ENCODE measurements at places on chromosomes 6 and 20.
A peak's percentile ranks its signal among the peaks of the same experiment; 100 is the strongest.

DNA sequence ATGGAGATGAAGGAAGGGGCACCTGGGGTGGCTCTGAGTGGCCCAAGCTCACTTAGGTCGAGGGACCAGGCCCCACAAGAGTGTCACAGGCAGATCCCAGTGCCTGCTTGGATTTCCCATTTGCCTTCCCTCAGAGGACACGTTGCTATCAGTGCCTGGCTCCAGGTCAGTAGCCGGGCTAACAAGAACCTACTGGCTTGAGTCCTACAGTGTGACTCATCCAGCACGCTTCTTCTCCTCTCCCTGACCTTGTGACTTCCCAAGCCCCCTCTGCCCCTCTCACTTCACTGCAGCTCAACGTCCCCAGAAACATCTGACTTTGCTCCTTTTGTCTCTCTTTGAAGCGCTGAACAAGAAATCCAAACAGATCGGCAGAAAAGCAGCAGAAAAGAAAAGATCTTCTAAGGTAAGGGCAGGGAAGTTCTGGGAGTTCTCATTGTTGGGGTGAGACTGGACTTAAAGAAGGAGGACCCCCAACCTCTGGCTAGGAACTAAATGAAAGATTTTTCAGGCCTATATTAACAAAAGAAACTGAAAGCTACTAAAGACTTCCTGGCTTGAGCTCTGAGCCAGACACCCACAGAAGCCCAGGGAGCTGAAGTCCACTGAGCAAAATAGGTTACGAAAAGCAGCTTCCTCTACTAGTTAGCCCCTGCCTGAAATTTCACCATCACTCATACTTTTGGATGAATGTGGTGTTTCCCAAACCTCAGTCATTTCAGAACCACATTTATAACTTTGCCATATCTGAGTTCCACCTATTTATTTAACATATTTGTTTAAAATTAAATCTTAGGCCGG, 21.5 kb downstream of the ASIP start:
- peak; percentile 17 for DNase-seq

DNA sequence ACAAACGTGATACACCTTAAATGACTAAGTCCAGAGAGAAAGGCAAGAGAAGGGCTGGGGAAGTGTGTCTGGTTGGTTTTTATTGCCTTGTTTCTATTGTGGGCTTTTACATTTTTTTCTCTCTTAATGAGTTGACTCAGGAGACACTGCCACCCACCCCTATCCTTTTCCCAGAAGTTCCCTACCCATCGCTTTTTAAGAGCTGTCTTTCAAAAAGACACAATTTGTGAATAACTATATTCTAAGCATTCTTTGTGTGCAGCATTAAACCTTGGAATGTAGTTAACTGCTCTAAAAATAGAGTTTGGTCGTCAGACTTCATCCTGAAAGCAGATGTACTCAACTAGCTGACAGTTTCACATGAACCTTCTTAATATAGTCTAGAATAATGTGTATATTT, 174.9 kb downstream of the ISM1 start:
- no peak for DNase-seq

GRCh38 chr6:37952027-37952426, 132.5 kb downstream of the ZFAND3 start:
- no peak for DNase-seq

- no peak for DNase-seq
Observed at GRCh38 chr20:23246717-23247664, 103.6 kb upstream of the NXT1 start.

DNA sequence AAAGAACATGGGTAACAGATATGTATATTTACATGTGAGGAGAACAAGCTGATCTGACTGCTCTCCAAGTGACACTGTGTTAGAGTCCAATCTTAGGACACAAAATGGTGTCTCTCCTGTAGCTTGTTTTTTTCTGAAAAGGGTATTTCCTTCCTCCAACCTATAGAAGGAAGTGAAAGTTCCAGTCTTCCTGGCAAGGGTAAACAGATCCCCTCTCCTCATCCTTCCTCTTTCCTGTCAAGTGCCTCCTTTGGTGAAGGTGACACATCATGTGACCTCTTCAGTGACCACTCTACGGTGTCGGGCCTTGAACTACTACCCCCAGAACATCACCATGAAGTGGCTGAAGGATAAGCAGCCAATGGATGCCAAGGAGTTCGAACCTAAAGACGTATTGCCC, 5.2 kb downstream of the HFE start:
- DNase-seq = no peak

GRCh38 chr6:31794866-31795615, 511 bp downstream of the VARS1 start:
- no peak for DNase-seq

DNA sequence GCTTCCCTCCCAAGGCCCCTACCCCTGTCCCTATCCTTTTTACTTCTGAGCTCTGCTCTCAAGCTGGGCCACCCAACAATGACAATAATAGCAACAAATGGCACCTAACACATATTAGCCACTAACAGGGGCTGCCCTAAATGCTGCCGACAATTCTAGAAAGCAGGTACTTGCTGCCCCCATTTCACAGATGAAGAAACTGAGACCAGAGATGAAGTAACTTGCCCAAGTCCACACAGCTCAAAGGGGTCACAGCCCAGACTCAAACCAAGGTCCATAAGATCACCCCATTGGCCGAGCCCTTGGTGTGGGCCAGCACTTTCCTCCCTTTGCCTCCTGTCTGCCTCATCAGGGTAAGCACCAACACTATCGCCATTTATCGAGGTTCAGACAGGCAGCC, 12.0 kb downstream of the BNIP5 start:
- DNase-seq = no peak

DNA sequence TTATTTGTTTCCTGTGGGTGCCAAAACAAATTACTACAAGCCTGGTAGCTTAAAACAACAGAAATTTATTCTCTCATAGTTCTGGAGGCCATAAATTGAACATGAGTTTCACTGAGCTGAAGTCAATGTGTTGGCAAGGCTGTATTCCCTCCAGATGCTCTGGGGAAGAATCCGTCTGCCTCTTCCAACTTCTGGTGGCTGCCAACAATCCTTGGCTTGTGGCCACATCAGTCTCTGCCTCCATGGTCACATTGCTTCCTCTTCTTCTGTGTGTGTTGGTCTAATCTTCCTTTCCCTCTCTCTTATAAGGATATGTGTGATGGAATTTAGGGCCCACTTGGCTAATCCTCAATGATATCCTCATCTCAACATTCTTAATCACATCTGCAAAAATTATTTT, 92.8 kb upstream of the EPB41L1 start:
- no peak for DNase-seq

GRCh38 chr20:37643400-37643799, 50.4 kb upstream of the CTNNBL1 start:
- no peak for DNase-seq

DNA sequence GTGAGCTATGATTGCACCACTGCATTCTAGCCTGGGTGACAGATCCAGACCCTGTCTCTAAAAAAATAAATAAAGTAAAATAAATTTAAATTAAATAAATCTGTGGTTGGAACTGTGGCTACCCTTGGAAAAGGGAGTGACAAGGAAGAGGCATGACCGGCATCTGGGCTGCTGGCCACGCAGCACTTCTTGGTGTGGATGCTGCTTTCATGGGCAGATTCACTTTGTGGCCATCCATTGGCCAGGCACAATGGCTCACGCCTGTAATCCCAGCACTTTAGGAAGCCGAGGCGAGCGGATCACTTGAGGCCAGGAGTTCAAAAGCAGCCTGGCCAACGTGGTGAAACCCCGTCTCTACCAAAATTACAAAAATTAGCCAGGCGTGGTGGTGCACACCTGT, 16.1 kb downstream of the EBF4 start:
- no peak for DNase-seq

DNA sequence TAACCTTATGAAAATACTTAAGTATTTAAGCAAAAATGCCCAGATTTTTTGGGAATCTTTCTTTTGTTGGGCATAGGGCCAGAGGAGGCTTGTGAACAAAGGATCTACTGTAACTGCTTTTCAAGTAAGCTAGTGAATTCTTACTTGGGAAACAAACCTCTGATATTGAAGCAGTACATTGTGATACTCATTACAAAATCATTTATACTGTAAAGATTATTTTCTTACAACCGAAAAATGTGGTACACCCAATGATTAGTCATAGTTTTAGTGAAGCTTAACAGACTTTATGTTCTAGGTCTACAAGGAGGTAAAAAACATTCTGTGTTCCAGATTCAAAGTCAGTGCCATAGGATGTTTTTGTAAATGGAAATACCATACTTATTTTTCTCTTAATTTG, 272.9 kb upstream of the KCNQ5 start:
- DNase-seq = no peak

GRCh38 chr6:31966506-31966905, 5.4 kb downstream of the DXO start:
- no peak for DNase-seq

DNA sequence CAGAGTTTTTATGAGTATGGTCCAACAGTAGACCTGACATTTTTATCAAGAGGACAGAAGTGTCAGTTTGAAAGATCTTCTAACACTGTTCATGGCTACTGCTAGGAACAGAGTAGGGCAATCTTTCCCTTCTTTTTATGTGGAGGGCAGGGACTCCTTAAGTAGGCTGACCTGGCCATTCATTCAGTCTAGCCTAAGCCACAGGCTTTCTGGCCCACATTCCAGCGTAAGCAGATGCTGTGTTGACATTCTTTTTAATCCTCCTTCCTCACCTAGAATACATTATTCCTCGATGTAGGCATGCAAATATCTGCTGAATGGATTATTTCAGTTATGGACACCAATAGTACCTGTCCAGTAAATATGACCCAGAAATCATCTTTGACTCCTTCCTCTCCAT, 188.3 kb downstream of the ATXN1 start:
- DNase-seq = no peak

- no peak for DNase-seq
Observed at GRCh38 chr6:89974834-89975233, 80.6 kb downstream of the GJA10 start.

GRCh38 chr20:10807013-10807412, 133.2 kb upstream of the JAG1 start:
- DNase-seq = no peak

DNA sequence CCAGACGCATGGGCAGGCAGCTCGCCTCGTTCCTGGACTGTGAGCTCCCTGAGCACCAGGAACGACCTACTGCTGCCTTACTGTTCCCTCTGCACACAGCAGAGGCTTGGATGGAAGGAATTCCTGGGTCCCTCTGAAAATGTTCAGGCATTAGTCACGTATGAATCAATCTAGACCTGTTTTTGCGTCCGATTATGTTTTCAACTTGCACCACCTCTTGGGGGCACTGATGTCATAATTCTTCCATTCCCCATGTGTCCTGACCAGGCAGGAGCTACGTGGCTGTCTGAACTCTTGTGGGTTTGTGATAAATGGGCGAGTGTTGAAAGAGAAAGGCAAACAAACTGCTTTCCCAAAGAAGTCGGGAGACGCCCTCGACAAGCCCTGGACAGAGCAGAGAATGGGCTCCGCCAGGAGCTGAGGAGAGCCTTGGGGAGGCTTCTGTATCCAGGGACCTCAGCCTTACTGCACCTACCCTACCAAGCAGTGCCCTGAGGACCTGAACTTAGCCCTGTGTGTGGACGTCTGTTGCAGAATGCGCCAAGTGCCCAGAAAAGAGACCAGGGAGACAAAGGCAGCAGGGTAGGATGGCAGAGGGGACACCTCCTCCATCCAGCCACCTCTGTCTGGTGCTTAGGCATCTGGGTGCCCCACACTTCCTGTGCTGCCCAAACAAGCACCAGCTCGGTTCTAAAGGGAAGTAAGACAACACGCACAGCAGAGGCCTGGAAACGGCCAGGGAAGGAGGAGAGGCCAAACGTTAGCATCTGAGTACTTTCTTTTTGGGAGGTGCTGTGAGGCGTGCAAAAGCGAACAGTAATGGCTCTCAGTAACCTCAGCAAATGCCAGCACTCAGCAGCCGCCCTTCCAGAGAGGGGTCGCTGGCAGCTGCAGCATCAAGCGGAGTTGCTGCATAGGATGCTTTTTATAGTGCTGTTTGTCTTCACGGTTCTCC, 124.2 kb downstream of the LY86 start:
- peak; percentile 33 for DNase-seq

DNA sequence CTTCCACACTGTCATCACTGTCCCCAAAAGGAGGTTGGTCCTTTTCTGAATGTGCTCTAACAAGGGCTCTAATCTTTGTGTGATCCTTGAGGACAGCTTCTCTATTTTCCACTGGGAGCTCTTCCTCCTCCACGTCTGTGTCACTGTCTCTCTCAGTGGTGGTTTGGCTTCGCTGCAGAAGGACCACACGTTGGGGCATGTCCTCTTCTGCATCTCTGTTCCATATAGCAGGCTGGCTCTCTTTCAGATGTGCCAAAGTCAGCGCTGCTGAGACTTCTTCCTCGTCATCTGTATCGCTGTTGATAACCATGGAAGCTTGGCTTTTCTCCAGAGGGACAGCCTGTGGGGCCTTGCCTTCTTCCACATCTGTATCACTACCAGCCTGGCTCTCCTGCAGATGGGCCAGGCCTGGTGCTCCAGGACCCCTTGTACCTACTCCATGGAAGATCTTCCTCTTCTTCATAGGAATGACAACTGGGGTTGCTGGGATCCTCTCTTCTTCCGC, 4.6 kb downstream of the MDC1 start:
- no peak for DNase-seq

- DNase-seq = no peak
Observed at GRCh38 chr6:161301338-161301737, 27.5 kb upstream of the AGPAT4 start.

- DNase-seq = no peak
Observed at GRCh38 chr20:3698591-3699001, 13.8 kb downstream of the SIGLEC1 start.

DNA sequence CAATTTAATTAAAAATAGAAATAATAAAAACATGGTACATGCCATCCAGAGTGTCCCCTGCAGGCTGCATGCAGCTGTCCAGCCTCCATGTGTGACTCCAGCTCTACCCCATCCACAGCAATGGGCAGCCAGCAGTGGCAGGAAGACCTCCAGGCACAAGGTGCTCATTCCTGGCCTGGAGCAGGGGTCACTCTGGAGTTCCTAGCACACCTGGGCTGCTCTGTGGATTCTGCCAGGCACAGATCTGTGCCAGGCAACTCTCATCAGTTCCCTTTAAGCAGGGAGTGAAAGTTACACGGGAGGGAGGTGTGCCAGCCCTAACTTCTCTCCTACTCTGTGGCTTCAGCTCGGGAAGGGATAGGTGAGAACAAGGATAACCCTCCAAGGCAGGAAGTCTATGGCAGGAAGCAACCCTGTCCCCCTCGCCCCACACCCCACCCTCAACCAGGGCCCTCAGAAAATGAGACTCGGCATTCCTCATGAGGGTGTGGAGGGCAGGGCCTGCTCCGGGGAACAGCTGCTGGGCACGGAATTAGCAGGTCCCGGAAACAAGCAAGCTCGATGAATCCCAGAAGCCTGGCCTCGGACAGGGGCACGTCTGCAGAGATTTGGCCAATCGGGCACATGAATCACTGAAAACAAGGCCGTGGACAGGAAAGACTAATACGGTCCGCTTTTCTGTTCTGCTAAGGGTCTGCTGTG, 10.0 kb downstream of the JPH2 start:
- no peak for DNase-seq
